ENCODE measurements at places on chromosomes 2 and 18.

- no peak for DNase-seq
Observed at GRCh38 chr2:166671235-166671634, 177.2 kb upstream of the SCN7A start.

DNA sequence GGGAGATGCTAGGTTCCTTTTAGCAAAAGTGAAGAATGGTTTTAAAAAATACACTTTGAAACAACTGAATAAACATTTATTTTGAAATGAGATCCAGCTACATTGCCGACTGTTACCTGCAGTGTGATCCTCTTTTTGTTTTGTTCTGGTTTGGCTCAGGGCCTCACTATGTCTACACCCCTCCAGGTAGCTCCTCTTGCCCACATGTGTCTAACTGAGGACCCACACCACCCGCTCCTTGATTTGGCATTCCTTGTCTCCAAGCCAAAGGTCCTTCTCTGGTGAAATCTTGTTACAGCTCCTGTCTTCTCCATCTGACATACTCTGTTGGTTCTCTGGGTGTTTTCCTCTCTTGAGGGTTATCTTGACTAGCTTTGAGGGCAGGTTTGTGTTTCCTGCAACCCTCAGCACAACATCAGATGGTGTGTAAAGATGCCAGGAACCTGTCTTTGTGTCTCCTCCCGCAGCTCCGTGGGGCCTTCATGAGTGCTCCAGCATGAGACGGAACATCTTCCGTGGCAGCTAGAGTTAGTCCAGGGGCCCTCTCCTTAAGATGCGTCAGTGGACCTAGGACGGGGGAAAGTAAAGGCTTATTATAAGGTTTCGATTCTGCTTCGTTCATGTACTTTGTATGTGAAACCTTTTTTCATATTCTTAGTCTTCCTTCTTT is 32.1 kb downstream of the MAP4K4 start:
- DNase-seq = no peak

GRCh38 chr2:62556086-62556485 is 50.1 kb upstream of the TMEM17 start:
- no peak for DNase-seq

GRCh38 chr2:10341193-10341592 is 38.5 kb downstream of the HPCAL1 start:
- DNase-seq = no peak

DNA sequence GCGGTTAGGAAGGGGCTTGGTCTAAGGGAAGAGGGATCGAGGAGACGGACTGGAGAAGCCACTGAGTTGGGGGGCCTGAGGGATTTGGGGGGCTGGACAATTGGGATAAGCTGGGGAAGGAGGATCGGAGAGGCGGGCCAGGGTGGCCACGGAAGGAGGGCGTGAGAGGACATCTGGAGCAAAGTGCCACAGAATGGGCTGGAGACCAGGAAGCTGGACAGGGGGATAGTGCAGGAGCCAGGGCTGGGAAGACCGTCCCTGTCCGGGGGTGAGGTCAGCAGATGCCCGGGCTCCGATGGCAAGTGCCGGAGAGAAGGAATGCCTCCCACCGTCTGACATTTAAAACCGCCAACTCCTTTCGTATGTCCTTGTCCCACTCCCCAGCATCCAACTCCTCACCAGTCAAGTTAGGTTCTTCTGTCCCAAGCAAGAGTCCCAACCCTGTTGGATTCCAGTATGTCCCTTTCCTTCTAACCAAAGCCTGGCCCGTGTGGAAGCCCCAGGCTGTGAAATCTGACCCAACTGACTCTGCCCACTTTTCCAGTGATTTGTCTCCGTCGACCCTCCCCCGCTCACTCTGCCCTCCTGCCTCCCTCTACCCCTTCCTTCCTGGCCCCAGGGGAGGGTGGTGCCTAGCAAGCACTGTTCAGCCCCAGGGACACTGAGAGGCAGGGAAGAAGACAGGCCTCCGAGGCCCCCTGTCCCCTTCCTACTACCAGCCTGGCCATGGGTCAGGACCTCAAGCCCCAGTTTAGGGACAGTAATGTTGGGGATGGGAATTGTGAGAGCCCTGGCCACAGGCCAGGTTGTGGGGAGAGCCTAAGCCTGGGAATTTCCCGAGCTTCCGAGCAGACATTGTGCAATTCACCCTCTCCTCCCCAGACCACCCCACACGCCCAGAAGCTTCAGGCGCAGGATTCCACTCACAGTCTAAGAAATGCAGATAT is 31.5 kb upstream of the TMBIM1 start:
- no peak for DNase-seq

DNA sequence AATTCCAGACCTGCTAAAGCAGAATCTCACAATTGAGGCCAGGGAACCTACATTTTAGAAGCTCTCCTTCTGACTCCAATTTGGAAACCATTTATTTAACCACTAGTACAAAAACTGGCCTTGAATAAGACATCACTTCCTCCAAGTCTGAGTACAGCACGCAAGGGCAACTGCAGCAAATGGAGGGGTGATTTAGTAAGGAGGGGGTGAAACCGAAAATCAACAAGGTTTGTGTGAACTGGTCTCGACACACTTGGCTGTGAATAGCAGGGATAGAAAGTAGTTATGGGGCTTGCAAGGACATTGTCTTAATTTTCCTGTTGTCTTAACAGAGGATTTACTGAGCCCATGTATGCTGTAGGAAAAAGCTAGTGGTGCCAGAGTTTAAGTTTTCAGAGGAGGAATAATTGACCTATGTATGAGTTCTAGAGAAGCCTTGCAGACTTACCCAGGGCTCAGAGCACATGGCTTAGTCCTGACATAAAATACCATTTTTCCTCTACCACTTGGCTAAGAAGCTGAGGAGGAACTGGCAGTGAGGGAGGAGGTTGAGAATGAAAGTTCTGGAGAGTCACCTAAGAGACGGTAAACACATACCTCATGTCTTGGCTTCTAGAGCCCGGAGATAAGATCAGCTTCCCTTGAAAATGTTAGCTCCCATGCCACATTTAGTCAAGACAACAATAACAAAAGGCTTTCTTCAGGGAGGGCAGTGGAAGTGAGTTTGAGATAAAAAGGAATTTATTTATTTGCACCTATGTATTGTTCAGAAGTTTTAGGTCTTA is 114.8 kb downstream of the SMAD2 start:
- no peak for DNase-seq

DNA sequence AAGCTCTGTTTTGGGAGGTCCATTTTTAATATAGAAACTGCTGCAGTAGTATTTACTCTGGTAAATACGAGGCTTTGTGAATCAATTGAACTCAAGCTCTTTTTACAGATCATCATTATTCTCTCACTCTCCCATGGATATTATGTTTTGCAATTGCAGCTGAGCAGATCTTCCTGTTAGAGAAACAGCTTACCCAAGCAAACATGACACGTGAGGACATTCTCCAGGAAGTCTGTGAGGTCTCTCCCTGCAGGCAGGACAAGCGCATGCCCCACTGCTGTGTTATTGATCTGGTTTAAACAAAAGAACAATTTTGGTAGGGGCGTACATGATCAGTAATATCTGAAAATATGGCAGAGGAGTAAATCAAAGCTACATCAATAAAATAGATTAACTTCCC is 72.1 kb downstream of the COL6A3 start:
- DNase-seq = peak; percentile 18

- DNase-seq = no peak
Observed at GRCh38 chr2:80519121-80519643, 214.6 kb upstream of the LRRTM1 start.

DNA sequence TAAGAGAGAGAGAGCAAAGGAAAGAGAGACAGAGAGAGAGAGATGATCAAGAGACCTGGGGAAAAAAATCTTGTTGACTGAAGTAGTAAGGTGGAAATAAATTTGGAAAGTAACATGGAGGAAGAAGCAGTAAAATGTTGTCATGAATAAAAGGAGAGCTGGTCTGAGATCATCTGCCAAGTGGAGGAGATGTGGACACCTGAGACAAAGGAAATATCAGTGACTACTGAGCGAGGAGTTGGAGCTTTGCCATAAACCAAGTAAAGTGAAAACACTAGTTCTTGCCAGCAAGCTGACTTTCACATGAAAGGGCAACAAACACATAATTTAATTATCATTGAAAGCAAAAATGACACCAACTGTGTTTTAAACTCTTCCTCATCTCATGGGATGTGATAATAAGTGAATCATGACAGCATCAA is 49.0 kb upstream of the DSG1 start:
- no peak for DNase-seq

GRCh38 chr2:240789501-240790369 is 30.3 kb downstream of the KIF1A start:
- DNase-seq = no peak

- DNase-seq = no peak
Observed at GRCh38 chr18:78587096-78587495, 392.5 kb upstream of the SALL3 start.

DNA sequence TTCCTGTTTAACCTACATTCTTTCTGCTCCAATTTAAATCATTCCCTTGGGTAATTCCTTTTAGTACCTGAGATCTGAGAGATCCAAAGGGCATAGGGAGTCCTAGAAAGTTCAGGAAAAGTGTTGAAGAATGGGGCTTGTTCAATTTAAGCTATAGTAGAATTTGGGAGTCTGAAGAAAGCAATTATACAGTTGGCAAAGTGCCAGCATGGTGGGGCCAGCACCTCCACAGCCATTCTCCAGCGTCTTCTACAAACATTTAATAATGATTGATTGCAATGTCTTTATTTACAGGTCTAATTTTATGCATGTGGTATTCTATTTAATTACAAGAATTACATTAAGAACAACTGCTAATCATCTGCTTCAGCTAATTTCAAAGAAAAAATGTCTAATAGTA is 957.7 kb upstream of the GYPC start:
- DNase-seq = no peak

- no peak for DNase-seq
Observed at GRCh38 chr2:68099260-68099659, 36.5 kb upstream of the C1D start.

DNA sequence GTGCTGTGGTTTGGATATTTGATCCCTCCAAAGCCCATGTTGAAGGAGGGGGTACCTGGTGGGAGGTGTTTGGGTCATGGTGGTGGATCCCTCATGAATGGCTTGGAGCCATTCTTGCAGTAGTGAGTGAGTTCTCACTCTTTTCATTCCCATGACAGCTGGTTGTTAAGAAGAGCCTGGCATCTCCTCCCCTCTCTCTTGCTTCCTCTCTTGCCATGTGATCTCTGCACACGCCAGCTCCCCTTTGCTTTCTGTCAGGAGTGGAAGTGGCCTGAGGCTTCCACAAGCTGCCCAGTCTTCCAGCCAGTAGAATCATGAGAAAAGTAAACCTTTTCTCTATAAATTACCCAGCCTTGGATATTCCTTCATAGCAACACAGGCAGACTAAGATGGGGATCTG is 8.6 kb downstream of the ADD2 start:
- DNase-seq = no peak

GRCh38 chr18:69992776-69993175 is 45.1 kb upstream of the CD226 start:
- no peak for DNase-seq

- DNase-seq = no peak
Observed at GRCh38 chr2:110877031-110877827, 144.9 kb downstream of the ACOXL start.

GRCh38 chr18:60452421-60452820 is 79.8 kb upstream of the MC4R start:
- DNase-seq = no peak

DNA sequence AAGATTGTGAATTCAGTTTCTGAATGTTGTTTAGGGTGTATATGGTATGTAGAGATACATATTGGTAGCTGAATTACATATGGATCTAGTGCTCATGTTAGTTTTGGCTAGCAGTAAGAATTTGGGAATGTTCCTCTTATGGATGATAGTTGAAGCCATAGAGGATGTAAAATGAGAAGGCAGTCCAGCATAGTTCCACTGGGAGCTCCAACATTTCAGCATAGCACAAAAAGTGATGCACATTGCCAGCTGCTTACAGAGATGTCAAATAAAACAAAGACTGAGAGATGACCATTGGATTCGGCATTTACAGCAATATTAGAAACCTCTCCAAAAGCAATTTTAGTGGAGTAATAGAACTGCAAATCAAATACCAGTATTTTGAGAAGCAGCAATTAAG is 77.4 kb downstream of the EML4 start:
- DNase-seq = no peak

DNA sequence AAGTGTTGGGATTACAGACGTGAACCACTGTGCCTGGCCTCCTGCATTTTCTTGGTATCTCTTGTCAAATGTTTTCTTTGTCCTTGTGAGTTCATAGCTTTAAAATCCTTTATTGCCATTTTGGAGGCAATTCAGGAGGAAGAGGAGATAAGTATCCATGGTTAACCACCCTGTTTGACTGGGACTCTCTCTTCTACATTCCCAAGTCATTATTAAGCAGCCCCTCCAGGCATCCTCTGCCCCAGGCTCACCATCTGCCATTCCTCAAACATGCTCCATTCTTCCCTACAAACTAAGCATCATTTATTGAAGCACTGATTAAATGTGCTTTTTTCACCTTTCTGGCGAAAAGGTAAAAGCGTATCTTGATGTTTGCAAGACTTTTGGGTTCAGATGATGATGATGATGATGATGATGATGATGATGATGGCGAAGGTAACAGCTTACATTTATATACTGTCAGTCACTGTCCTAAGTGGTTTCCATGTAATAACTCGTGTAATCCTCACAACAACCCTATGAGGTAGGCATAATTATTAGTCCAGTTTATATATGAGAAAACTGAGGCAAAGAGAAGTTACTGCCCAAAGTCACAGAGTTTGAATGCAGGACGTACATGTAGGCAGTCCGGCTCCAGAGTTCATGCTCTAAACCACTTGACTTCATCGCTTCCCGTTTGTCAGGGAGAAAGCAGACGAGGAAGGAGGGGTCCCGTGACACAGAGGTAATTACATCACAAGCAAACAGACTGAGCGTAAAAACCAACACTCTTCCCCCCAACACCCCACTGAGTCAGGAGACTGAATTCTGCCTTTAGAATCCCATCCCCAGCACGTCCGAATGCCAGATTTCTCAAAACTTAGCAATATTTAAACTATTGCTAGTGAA is 69.7 kb upstream of the ACKR3 start:
- DNase-seq = no peak

GRCh38 chr2:199471443-199472057 is 13.8 kb upstream of the SATB2 start:
- no peak for DNase-seq

Data from SK-N-MC (cell line).